ENCODE measurements at places on chromosomes 6 and 20.

DNA sequence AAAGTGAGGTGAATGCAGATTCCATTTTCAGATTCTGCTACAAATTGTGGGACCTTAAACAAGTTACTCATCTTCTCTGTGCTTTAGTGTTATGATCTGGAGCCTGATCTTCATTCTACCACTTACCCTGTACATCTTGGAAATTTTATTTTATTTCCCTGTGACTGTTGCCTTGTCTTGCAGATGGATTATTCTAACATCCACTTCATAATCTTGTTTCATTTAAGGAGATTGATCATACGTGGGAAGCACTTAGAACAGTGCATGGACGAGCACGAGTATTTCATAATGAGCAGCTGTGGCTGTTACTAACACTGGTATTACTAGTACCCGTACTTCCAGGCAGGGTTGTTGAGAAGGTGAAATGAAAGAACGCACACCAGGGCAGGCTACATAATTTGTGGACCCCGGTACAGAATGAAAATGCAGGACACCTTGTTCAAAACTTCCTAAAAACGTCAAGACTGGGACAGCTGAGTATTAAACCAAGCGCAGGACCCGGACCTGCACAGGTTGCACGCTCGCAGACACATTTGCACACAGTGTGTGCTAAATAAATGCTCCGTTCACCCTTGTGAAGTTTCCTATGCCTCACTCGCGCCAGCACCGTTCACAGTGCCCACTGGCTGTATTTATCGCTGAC is 535 bp upstream of the CCDC170 start:
- DNase-seq: no peak

GRCh38 chr6:35025232-35026188 is 115.6 kb downstream of the TCP11 start:
- DNase-seq: no peak

DNA sequence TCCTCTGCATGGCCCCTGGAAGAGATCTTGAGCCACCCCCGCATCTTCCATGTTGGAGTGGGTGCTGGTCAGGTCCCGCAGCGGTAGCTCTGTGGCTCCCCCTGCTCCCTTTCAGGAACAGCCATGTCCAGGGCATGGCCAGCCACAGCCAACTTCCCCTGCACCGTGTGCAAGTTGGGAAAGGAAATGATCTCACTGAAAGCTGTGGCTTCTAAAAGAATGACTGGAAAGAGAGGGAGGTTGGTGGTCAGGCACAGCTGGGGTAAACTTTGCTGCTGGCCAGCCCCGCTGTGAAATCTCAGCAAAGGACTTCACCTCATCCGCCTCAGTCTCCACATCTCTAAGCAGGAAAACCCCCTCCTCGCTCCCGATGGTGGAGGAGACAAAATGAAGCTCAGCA is 153.6 kb upstream of the CST7 start:
- DNase-seq: no peak

GRCh38 chr6:127634178-127634577 is 57.2 kb downstream of the C6orf58 start:
- DNase-seq: no peak

GRCh38 chr6:16689788-16690607 is 71.3 kb downstream of the ATXN1 start:
- no peak for DNase-seq

GRCh38 chr20:63830841-63831588 is at the start of gene ZBTB46:
ZBTB46 (minus strand) TSS chr20:63831264; CDS start chr20:63790757, 40,507 bp downstream.
- DNase-seq: no peak

GRCh38 chr20:11020712-11021111 is 346.9 kb upstream of the JAG1 start:
- DNase-seq: no peak

DNA sequence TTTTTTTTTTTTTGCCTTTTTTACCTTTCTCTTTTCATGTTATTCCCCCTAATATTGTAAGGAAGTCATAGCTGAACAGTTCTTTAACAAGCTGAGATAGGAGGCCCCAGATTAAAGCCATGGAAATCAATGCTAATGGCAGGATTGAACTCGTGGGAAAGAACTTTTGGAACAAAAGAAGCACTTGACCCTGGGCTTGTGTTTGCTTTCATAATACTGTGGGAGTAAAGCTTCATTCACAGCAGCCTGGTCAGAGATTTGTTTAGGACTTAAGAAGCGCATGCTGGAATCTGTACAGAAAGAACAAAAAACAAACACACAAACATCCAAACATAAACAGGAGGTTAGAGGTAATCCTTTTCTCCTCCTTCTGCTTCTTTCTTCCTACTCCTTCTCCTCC is 5.1 kb downstream of the HEY2 start:
- no peak for DNase-seq

GRCh38 chr6:137258170-137258569 is 39.0 kb upstream of the IFNGR1 start:
- no peak for DNase-seq

DNA sequence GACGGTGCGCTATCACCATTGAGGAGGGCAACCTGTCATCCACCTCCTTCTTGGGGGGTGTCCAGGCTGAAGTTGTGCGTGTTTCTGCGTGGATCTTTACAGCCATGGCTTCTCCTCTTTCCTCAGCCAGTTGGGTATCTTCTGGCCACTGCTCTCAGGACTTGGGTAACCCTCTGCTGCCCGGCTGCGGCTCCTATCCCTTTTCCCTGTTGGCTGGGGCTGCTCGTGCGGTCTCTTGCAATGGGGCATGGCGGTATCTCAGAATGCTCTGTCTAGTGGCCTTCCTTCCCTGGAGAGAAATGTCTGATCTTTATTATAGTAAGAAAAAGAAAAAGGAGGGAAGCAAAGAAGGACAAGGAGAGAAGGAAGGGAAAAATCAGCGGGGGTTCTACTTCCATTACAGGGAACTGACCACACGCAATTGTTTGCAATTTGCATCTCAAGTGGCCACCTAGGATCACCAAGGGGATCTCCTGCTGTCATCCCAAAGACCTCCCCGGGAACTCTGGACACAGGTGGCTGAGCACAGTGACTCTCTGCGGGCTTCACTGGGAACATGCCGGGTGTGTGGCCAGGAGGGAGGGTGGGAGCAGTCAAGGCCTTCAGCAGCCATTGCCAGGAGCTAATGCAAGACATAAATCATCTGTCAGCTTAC is 60.8 kb downstream of the NPEPL1 start:
- DNase-seq: no peak

DNA sequence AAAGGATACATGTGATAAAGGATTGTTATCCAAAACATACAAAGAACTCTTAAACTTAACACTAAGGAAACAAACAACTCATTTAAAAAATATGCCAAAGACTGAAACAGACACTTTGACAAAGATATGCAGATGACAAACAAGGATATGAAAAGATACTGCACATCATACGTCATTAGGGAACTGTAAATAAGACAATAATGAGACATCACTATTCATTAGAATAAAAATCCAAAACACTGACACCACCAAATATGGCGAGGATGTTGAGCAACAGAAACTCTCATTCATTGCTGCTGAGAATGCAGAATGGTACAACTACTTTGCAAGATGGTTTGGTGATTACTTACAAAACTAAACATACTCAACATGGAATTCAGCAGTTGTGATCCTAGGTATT is 156.5 kb upstream of the FOXA2 start:
- no peak for DNase-seq

- DNase-seq: no peak
These were observed 20.4 kb downstream of the FGD2 start for GRCh38 chr6:37025621-37026466.

- DNase-seq: no peak
These were observed 258.4 kb downstream of the RNGTT start for GRCh38 chr6:88704980-88705379.

- no peak for DNase-seq
These were observed 24.5 kb downstream of the SLC13A3 start for GRCh38 chr20:46626758-46627157.

DNA sequence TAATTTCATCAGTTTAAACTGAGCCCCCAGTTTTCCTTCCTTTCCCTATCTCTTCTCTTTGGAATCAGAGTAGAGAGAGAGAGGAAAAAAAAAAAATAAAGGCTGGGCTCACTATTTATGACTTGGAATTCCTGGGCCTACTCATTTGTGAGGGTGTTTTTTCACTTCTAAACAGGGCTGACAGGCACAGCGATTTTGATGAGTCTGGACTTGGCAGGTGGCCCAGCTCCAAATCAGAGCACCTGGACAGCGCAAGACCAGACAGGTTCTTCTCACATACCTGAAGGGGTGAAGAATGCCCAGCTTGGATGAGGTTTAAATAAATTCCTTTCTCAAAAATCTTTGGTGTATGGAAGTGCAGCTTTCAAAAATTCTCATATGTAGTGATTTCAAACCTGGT is 122.2 kb downstream of the KIF13A start:
- DNase-seq: no peak

GRCh38 chr6:170146640-170147039 is 144.2 kb downstream of the DLL1 start:
- no peak for DNase-seq

DNA sequence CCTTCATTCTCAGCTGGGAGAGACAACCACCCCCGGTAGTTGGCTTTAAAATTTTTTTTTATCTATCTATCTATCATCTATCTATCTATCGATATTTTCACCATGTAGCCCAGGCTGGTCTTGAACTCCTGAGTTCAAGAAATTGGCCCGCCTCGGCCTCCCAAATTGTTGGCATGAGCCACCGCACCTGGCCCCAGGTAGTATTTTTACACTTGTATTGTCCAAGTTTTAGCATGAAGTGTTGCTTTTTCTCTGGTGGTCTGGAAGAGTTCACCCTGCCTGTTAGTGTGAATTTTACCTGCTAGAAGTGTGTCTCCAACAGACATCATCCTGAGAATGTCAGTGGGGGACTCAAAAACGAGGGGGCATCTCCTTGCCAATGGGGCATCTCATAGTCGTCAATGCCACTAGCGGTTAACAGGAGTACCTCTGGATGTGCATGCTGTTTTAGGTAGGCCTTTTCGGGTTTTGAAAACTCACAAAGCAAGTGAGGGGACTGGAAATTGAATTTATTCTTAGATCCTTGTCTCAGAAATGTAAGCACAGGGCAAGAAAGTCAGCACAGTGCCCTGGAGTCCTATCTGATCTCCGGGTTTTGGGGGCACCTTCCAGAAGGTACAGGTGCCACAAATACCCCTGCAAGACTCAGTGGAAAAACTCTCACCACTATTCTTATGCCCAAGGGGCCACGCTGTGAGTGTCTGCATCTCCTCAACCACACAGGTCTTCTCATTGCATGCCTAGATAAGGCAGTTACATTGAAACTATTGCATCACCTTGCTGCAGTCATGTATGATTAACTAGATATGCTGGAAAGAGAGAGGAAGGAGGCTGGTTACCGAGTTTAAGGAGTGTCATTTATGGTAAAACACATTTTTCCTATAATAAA is 37.1 kb downstream of the TNFAIP3 start:
- no peak for DNase-seq

GRCh38 chr20:32069711-32070110 is 17.7 kb downstream of the HCK start:
- no peak for DNase-seq

DNA sequence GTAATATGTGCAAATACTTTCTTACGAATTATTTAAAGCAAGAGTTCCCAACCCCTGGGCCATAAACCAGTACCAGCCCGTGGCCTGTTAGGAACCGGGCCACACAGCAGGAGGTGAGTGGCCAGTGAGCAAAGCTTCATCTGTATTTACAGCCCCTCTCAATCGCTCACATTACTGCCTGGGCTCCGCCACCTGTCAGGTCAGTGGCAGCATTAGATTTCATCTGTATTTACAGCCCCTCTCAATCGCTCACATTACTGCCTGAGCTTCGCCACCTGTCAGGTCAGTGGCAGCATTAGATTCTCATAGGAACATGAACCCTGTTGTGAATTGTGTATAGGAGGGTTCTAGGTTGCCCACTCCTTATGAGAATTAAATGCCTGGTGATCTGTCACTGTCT is 142.0 kb downstream of the RNASET2 start:
- no peak for DNase-seq

DNA sequence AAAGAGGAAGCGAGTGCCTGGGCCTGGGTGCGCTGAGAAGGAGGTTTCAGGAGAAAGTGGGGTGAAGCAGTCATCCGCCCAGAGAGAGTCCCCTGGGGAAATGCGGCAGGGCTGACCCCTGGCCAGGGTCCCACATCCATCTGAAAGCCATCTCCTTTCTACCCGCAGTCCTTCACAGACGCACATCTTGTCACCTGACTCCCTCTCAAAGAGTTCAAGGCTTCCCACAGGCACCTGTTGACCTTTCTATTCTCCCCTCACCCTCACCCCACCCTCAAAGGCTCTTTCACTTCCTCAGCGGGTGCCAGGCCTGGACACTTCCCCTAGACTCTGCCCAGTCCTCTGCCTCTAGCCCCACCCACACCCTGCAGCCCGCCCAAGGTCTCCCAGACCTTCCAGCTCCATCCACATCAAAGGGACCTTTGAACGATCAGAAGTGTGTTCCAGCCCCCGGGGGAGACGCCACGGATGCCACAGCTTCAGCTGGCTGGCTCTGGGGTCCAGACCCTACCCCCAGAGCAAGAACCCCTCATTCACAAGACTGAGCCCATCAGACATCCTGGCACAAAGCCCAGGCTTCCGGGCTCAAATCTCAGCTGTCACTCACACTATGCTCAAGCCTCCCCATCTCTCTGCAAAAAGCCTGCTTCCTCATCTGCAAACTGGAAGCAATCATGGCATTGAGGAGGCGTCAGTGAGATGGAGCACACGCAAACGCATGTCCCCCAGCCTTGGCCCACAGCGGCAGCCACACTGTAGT is 2.1 kb downstream of the CTSZ start:
- DNase-seq: no peak

- DNase-seq: no peak
These were observed 23.8 kb upstream of the MTHFD1L start for GRCh38 chr6:150841697-150842096.

DNA sequence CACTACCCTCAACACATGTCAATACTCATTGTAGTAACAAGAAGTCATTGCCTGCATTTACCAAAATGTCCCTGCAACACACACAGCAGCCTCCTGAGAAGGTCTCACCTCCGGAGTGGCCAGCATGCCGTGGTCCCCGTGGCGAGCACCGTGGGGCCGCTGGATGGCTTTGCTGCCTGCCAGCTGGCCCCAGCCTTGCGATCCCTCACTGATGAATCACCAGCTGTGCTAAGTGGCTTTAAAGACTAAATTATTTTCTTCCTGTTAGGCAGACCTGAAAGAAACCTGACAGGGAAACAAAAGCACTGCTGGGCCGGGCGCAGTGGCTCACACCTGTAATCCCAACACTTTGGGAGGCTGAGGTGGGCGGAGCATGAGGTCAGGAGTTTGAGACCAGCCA is 306.7 kb downstream of the CDH4 start:
- no peak for DNase-seq

DNA sequence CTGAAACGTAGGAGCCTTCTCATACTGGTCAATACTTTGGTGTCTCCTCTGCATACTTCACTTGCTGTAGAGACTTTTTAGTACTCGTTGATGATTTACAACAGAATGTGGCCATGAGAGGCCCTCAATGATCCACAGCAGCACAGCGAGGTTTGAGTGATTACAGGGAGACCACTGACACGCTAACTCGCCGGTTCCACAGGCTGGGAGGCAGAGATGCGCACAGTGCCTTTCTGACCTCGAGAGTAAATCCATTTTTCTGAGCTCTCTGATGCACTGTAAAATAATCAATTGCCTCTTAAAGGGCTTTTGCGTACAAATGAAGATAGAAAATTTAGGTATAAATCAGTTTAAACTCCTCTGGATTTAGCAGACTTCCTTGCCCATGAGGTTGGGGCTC is 56.2 kb upstream of the TBC1D7 start:
- DNase-seq: no peak
